ENCODE measurements at places on chromosomes 1 and 21.

DNA sequence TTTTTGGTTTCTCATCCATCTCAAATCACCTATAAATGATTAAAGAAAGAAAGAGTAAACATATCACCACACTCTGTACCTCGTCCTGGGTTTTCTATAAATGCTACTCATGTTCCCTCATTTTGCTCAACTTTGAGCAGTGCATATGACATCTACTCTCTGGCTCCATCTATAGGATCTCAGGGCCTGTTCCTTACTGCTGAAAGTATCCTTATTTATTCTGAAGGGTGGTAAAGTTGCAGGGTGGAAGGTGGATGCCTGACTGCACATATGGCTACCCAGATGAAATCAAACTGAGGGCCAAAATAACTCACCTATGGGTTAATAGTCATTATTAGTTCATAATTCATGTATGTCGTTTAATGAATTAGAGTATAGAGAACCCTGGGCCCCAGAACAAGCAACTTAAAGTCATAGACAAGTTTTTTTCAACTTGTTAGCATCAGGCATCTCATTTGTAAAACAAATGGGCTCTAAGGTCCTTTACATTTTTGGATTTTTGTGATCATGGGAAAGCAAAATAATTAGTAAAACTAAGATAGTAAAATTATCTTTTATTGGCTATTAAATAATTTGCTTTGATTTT is 46.5 kb downstream of the NCF2 start:
- DNase-seq = no peak

- no peak for DNase-seq
Observed at GRCh38 chr1:58064166-58064565, 482.4 kb downstream of the OMA1 start.

DNA sequence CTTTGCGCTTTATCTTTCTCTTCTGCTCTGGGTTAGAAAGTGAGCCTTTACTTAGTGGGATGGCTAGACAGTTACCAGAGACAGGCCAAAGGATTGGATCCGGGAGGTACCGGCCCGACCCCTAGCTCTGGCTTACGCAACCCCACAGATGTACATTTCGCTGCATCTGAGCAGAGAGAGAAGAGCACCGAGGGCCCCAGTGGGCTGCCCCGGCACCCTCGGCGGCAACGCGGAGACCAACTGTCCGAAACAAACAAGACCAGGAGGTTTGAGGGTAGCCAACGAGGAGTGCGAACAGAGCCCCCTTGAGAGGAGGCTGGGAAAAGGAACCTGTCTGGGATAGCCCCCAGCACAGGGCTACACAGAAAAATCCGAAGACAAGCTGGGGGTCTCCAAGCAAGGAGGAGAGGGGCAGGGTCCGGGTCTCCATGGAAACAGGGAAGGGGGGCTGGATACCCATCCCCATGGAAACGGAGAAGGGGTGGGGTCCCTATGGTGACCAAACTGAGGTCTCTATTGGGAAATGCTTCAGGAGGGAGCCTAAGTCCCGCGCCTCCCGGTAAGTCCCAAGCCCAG is 373 bp downstream of the MTF1 start:
- DNase-seq = no peak

GRCh38 chr1:20992322-20993056 is 184.2 kb downstream of the EIF4G3 start:
- no peak for DNase-seq

GRCh38 chr1:109909561-109909960 is 1.1 kb upstream of the CSF1 start:
- DNase-seq = no peak

DNA sequence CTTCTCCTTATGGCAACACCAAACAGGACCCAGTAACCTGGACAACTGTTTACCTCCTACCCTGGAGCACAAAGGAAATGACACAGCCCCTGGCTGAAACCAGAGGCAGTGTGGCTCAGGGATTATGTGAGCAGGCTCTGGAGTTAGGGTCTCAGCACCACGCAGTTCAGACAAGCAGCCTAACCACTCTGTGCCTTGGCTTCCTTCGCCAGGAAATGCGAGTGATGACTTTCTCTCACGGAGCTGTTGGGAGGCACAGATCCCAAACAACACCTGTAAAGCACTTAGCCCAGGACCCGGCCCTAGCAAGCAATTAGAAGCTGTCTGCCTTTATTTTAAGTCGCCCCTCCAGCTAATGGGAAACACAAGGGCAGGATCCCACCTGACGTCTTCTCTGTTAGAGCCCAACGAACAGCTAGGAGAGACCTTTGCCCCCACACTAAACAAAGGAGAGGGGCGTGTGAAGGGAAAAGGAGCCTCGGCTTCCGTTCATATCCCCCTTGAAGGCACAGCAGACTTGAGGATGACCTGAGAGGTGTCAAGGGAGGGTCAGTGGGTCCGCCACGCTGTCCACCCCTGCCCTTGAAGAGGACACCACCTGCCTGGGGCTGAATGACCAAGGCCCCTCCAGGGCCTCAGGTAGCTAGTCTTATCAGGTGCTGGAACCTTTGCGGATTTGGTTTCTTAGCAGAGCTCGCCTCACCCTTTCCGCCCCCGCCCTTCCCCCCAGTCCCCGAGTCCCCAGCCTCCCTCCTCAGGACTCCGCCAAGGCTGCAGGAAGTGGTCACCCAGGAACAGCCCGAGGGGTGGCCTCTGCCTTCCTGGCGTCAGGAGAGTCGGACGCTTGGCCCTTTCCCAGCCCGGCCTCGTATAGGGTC is 860 bp downstream of the TMEM63A start:
- DNase-seq = no peak

DNA sequence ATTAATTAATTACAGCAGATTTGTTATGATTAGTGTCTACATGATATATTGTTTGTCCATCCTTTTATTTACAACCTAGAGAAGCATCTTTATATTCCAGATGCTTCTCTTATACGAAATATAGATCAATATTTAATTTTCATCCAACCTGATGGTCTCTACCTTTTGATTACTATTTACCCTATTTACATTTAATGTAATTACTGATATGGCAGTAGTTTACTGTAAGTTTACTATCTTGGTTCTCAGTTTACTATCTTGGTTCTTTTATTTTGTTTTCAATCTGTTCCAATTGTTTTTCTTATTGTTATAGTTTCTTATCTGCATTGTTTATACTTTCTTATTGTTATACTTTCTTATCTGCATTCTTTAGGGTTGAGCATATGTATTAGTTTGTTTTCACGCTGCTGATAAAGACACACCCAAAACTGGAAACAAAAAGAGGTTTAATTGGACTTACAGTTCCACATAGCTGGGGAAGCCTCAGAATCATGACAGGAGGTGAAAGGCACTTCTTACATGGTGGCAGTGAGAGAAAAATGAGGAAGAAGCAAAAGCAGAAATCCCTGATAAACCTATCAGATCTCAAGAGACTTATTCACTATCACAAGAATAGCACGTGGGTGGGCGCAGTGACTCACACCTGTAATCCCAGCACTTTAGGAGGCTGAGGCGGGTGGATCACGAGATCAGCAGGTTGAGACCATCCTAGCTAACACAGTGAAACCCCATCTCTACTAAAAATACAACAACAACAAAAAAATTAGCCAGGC is 28.9 kb downstream of the FAF1 start:
- no peak for DNase-seq

GRCh38 chr1:25704267-25704691 is 87.7 kb downstream of the MAN1C1 start:
- no peak for DNase-seq

DNA sequence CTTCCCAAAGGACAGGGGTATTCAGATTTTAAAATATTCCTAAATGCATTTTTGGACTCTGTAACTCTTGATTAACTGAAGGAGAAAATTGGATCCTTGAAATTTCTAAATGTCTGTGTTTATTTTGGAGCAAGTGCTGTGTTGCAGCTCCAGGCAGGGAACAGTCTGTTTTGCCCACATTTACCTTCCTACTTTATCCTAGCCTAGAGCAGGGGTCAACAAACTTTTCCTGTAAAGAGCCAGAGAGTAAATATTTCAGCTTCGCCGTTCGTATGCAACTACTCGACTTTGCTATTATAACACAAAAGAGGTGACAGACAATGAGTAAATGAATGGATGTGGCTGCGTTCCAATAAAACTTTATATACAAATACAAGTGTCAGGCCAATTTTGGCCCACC is 402.2 kb downstream of the GPATCH2 start:
- DNase-seq = no peak

DNA sequence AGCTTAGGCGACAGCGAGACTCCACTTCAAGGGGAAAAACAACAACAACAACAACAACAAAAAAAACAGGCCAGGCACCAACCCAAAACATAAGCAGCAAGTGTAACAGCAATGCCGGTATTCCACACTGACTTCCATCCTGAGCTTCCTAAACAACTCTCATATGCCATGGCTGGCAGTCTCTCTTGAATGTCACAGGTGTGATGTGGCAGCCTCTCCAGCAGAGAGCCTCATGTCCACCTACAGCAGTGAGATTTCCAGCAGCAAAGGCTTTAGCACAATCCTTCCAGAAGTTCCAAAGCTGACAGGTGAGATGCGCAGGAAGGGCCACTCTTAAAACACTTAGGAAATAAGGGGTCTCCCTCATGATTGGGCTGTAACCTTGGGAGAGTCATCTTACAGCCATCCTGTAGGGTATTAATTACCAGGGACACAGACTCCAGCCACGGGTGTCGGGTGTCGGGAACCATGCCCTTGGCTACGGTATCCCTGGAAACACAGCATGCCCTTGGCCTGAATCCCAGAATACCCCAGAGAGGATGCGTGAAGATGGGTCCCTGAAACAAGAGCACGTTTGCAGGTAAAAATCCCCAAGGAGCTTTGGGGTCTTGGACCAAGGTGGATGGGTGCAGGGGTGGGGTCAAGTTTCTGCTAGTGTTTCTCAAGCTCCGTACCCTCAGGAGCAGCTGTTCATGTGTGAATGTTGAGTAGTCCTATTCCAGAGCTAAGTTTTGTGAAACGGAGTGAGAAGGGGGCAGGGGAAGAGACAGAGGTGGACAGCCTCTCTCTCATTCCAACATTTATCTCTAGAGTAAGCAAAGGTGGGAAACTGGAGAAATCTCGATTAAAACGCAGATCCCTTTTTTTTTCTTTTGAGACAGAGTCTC is 31.4 kb downstream of the CLSTN1 start:
- DNase-seq = no peak

- DNase-seq = no peak
Observed at GRCh38 chr1:66725885-66726665, 26.2 kb upstream of the DYNLT5 start.

DNA sequence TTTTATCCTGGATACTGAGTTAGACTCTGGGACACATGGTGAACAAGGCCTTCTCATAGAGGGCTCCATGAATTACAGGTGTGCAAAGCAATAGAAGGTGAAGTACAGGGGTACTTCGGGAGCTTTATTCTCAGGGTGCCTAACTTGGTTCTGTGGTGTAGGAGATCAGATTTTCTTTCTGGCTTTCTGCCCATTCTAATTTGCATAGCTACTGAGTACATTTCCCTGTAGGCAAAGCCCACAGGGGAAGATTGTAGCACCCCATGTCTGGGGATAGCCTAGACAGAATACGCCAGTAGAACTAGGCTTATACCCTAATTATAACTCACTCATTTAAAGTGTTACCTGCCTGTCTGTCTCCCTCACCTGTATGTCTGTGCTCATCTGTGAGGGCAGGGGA is 49.7 kb downstream of the PGM1 start:
- no peak for DNase-seq

GRCh38 chr1:67059346-67059745 is 5.4 kb upstream of the SLC35D1 start:
- no peak for DNase-seq

DNA sequence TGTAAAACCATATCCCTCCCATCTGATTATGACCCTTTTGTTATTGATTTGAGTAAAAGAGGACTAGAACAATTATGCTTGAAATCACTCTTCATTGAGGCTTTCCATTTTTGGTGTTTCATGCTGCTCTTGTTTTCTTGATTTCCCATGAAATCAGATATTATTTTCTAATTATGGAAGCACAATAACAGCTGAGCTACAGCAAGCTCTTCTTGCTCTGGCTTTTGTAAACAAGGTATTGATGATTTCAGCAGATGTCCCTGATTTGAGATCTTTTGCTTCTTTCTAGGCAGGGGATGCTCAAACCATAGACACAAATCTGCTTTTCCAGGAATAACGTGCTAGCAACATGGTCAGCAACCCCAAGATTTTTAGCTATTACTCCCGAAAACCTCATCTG is 607.8 kb downstream of the NCAM2 start:
- no peak for DNase-seq

- DNase-seq = no peak
Observed at GRCh38 chr1:151131701-151132334, 14.6 kb downstream of the SEMA6C start.

DNA sequence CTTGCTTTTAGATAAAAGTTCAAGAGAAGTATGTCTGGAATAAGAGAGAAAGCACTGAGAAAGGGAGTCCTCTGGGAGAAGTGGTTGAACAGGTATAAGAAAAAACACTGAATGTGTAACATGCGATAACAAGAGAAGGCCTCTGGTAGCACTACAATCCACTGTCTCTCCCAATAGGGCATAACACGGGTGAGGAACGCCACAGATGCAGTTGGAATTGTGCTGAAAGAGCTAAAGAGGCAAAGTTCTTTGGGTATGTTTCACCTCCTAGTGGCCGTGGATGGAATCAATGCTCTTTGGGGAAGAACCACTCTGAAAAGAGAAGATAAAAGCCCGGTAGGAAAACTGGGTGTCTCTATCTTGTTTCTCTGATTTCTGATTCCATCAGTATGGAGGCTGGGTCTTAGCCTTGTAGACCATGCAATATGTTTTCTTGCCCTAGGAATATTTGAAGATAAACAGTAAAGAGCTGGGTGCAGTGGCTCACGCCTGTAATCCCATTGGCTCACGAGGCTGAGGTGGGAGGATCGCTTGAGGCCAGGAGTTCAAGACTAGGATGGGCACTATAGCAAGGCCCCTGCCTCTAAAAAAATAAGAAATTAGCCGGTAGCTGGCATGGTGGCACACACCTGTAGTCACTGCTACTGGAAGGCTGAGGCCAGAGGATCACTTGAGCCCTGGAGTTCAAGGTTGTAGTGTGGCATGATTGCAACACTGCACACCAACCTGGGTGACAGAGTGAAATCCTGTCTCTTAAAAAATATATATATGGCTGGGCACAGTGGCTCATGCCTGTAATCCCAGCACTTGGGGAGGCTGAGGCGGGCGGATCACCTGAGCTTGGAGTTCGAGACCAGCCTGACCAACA is 40.4 kb downstream of the DAP3 start:
- DNase-seq = no peak

- no peak for DNase-seq
Observed at GRCh38 chr1:164617377-164618201, 58.6 kb downstream of the PBX1 start.

GRCh38 chr1:37764888-37765441 is at the start of gene EPHA10:
EPHA10 (minus strand) TSS chr1:37765120; CDS start chr1:37765066, 54 bp downstream.
- DNase-seq = no peak

GRCh38 chr1:147821883-147822282 is 61.5 kb upstream of the GJA5 start:
- DNase-seq = no peak

DNA sequence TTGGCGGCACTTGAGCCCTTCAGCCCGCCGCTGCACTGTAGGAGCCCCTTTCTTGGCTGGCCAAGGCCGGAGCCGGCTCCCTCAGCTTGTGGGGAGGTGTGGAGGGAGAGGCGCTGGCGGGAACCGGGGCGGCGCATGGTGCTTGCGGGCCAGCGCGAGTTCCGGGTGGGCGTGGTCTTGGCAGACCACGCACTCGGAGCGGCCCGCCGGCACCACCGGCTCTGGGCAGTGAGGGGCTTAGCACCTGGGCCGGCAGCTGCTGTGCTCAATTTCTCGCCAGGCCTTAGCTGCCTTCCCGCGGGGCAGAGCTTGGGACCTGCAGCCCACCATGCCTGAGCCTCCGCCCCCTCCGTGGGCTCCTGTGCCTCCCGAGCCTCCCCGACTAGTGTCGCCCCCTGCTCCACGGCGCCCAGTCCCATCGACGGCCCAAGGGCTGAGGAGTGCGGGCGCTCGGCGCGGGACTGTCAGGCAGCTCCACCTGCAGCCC is 673.7 kb upstream of the BRINP3 start:
- no peak for DNase-seq

GRCh38 chr1:200198236-200198635 is 170.7 kb downstream of the NR5A2 start:
- no peak for DNase-seq

All from activated CD4-positive, alpha-beta T cell treated with anti-CD3 and anti-CD28 coated beads for 1 hour (primary cell).